ENCODE measurements at places on chromosomes 5 and 9.

DNA sequence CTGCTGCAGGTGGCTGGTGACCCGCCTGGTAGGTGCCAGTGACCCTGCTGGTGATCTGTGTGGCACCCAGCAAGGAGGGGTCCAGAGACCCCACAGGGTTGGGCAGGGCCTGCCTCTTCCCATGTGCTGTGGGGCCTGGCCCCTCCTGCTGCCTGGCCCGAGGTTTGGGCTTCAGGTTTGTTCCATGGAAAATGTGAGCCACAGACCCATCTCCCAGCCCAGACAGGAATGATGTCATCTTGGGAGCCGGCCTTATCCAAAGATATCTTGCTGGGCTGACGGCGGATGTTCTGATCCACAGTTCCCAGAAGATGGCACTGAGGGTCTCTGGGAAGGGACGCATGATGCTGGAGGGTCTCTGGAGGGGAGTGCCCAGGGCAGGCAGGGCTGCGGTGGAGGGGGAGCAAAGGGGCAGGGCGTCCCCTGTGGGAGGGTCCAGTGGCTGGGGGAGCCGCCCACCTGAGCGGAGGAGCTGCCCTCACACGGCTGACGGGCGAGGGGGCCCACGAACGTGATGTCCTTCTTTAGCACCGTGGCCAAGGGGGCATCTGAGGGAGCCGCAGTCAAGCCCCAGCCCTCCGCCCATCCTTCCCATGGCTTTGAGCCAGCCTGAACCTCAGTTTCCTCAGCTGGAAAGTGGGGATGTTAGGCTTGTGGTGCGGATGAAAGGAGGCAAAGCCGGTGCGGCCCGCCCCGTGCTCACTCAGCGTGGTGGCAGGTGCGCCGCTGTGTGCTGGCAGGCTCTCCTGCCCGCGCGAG is 68.1 kb downstream of the COL5A1 start:
- peak; percentile 60 for DNase-seq

DNA sequence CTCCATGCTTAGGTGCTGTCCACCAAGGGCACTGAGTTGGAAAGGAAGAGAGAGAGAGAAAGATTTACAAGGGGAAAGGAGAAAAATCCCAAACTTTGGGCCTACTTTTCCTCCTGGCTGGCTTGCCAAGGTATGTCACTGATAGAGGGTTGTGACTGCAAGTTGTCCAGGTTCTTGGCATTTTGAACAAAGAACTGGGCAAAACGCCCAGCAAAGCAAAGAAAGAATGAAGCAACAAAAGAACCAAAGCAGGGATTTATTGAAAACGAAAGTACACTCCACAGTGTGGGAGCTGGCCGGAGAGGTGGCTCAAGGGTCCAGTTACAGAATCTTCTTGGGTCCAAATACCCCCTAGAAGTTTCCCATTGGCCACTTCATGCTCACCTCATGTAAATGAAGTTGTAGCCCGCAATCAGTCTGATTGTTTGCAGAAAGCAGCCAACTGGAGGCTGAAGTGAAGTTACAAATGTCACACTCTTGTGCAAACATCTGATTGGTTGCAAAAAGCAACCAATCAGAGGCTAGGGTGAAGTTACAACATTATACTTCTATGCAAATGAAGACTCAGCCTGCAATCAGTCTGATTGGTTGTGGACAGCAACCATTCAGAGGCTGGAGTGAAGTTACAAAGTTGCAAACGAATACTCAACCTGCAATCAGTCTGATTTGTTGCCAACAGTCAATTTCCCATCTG is 263.5 kb downstream of the YTHDC2 start:
- no peak for DNase-seq

- peak; percentile 52 for DNase-seq
Observed at GRCh38 chr5:55226934-55227663, at the start of gene MCIDAS. Gene MCIDAS (minus strand): TSS chr5:55227315. CDS start chr5:55227138, 177 bp downstream.

DNA sequence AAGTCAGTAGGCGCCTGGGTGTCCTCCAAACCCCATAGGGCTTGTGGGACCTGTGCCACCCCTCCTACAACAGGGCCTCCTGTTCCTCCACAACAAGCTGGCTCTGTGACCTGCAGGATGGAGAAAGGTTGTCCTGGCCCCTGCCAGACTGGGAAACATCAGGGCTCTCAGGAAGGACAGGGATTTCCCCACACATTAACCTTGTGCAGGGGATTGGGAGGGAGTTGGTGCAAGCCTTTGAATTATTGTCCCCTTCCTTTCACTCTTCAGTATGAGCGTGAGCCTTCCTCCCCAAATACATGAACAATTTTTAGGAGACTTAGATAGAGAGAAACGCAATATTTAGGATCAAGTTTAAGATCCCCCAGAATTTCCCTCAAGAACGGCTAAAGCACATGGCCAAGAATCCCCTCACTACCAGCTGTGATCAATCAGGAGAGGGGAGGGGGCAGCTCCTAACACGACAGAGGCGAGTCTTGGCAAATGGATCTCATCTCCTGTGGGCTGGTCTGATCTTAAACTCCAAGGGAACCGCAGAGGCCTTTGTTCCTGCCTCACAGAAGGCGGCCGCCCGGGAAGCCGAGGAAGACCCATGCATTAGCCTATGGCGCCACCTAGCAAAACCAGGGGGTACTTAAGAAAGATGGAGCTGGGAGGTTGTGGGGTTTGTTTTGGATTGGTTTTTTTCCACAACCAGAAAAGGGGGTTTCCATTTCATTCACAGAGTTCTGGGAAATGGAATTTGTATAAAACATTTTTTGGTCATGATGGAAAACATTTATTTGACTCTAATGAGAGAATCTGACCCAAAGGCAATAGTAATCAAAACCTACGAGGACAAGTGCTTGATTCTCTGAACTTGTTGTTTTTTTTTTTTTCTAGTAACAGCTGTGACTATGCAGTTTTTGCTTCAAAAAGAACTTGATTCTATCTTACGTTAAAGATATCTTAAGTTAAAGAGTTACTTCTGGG is 36.1 kb upstream of the OSMR start:
- peak; percentile 86 for DNase-seq

DNA sequence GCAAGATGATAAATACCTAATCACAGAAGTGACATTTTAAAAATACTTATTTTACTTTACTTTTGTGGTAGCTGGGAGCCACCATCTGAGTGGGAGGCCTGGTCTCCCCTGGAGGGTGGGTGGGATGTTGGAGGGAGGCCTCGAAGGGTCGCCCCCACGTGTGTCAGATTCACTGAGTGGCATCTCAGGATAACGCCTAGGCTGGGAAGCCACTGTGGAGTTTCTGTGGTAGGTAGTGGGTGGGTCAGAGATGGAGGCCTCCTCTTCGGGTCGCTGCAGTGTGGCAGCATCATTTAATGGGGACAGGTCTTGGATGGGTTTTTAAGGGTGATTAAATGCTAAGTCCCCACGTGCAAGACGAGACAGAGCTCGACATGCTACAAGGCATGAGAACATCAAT is 1154.8 kb upstream of the CDH18 start:
- no peak for DNase-seq

- no peak for DNase-seq
Observed at GRCh38 chr5:94855543-94855942, 237.1 kb downstream of the SLF1 start.

DNA sequence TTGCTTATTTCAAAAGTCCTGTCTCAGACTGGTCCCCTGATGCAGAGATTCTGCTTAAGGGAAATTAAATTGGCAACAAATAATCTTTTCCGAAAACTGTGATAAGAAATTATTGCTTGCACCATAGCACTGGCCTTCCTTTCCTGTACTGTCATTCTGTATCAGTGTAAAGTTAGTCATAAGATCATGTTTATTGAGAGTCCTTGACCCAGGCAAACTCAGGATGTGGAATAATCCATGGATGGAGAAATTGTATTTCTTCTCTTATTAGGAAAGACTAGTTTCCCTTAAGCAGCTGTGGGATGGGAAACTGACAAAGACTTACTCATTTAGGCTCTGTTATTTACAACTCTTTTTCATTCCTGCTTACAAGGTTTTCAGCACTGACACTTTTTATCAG is 83.0 kb upstream of the RANBP6 start:
- no peak for DNase-seq

DNA sequence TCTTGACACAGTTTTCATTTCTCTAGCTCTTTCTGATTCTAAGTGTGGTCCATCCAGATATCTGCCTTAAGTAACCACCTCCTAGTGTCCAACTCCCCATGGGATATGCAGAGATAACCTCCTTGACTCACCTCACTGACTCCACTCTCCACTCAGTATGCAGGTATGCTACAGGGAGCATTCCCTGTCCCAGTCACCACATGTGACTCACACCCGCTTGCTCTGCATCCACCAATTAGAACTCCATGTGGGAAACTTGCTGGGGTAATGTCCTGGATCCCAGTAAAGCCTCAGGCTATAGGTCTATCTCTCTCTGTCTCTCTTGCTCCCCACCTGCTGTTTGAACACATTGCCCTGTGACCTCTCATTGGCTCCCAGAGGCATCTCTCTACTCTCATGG is 563.9 kb downstream of the HTR1A start:
- no peak for DNase-seq

DNA sequence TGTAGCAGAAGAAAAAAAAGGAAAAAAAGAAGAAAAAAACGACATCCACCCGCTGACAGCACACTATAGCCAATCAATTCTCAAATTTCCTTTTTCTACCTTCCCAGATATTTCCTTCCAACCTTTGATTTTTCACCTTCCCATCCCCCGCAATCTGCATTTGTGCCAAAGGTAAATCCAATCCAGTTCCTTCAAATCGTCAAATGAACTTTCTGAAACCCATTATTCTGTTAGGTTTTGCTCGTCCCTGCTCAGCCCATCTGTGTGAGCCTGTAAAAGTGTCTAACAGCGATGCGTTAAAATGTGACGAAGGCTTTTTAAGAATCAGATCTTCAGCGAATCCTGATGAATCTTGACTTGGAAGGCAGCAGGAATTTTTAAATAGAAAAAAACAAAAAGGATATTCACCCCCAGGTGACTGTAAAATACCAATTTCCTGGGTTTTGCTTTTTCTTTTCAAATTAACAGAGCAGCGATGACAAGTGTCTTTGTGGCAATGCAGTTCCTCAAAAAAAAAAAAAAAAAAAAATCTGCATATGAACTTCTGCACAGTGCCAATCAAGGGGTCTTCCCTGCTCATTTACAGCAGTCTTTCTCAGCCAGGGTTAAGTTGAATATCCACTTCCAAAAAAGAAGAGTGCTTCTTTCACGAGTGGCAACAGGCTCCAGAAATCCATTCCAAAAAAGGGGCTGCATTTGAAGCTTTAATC is 367 bp upstream of the SHC3 start:
- no peak for DNase-seq

Measured in left ventricle myocardium superior (tissue), 1 donor.